HS-5 (cell line): ENCODE measurements at places on chromosomes 11 and 22.

GRCh38 chr11:128372977-128373376, 214.4 kb downstream of the ETS1 start:
- DNase-seq, result no peak

DNA sequence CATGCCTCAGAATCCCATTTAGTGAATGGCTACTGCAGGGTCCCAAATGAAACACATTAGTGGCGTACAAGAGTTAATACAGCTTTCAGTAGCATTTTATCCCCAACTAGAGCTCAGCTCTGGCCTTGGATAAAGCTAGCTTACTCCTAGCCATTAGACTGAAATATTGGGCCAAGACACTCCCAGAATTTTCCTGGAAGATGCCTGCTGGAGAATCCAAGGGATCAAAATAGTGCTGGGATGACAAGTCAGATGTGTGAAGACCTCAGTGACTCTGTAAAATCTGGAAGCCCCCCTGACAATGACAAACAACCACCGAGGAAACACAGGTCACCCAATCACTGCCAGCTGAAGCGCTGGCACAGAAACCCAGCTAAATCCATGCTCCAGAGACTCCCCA, 303.1 kb upstream of the SORL1-AS1 start:
- DNase-seq, result no peak

DNA sequence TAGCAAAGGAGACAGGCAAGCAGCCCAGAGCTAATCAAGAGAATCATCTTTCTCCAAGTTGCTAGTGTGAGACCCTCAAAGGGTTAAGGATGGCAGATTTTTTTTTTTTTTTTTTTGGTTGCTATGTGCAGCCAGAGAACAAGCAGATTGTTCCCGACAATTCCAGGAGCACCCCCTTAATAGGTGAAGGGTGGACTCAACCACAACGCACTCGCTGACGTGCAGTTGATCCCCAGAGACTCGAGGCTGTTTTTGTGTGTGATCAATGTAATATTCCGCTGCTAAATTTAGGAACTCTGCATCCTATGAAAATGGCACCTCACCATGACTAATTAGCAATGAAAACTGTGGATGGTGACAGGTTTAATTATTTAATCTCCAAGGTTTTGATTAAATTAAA, 789.0 kb downstream of the KCNA4 start:
- no peak for DNase-seq

- no peak for DNase-seq
Observed at GRCh38 chr11:72478669-72479068, 44.3 kb upstream of the CLPB start.

GRCh38 chr11:78420796-78421209, 3.2 kb upstream of the GAB2 start:
- DNase-seq, result no peak

GRCh38 chr11:109795234-109795633, 298.0 kb upstream of the ZC3H12C start:
- DNase-seq, result no peak

GRCh38 chr22:21943571-21944448, 8.8 kb downstream of the PPM1F start:
- DNase-seq, result no peak

GRCh38 chr11:83004746-83005556, 66.7 kb downstream of the RAB30 start:
- DNase-seq, result no peak

GRCh38 chr11:131354251-131354701, 16.1 kb upstream of the NTM start:
- no peak for DNase-seq

DNA sequence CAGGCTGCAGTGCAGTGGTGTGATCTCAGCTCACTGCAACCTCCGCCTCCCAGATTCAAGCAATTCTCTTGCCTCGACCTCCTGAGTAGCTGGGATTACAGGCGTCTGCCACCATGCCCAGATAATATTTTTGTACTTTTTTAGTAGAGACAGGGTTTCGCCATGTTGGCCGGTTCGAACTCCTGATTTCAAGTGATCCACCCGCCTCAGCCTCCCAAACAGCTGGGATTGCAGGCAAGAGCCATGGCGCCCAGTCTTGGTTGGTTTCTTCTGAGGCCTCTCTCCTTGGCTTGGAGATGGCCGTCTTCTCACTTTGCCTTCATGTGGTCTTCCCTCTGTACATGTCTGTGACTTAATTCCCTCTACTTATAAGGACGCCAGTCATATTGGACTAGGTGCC, 254.6 kb downstream of the BUD13 start:
- no peak for DNase-seq

GRCh38 chr11:71200761-71201160, 51.6 kb downstream of the SHANK2 start:
- DNase-seq, result no peak

DNA sequence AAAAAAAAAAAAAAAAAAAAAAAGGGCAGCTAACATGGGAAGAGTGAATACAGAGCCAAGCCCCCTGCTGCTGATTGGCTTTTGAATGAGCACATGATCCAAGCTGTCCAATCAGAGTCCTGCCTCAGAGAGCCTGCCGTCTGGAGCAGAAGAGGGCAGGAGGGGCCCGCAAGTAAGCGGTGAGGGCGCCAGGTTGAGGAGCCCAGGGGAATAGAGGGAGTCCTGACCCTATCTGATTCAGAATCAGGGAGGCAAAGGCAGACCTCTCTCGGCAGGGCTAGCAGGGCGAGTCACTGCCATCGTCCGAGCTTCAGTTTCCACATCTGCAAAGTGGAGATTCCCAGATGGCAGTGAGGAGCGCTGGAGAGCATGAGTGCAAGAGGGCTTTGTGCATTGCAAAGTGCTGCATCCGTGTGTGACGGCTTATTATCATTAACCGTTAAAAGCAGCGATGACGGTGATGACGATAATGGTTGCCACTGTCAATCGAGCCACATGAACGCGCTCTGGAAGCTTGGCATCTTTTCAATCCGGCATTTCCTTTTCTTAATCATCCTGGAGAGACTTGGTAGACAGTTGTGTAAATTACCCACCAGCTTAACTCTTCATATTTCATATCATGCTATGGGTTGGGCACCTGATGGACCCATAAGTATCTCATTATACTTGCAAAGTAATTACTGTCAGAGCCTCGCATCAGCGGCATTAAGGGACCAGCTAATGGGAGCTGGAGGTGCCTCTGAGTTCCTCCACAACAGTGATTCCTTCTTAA, 68.6 kb upstream of the ATXN10 start:
- DNase-seq, result no peak

DNA sequence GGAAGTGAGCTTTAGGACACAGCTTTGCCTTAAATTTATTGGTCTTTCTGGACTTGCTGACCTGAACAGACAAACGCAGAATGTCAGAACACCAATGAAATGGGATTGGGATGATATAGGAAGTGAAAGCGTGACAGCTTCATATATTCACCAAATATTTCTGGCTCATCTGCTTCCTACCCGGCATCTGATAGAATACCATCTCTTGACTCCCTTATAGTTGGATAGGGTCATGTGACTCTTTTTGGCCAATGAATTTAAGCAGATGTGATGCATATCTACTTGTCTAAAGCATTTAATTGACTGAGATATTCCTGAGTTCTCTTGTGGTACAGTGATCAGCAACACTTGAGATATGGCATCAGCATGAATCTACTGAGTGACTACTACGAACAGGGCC, 2.5 kb upstream of the CAPRIN1 start:
- DNase-seq, result no peak

- DNase-seq, result no peak
Observed at GRCh38 chr11:31725176-31725575, 85.9 kb downstream of the PAX6 start.

DNA sequence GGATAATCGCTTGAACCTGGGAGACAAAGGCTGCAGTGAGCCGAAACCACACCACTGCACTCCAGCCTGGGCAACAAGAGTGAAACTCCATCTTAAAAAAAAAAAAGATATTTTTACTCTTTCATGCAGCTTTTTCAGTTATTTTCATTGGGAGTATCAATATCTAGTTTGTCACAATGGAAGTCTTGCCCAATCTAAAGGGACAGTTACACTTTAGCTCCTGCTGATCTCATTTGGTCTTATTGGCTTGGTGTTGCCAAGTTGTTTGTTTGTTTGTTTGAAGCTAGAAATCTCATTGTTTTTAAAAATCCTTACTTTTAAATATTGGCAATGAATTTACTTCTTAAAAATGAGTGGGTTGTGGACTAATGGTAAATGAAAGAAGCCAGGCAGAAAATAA, 24.7 kb downstream of the CEP295 start:
- DNase-seq, result no peak

DNA sequence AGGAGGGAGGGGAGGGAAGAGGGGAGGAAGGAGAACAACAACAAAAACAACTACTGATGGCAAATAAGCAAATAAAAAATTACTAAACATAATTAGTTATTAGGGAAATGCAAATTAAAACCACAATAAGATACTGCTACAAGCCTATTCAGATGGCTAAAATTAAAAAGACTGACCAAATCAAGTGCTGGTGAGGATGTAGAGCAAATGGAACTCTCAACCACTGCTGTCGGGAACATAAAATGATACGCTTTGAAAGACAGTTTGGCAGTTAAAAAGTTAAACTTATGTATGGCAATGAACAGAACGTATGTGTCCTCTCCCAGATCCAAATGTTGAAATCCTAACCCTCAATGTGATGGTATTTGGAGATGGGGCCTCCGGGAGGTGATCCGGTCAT, 85.7 kb downstream of the PHF21B start:
- DNase-seq, result no peak

- DNase-seq, result peak; percentile 78
Observed at GRCh38 chr22:24580276-24580675, 12.6 kb downstream of the LRRC75B start.

DNA sequence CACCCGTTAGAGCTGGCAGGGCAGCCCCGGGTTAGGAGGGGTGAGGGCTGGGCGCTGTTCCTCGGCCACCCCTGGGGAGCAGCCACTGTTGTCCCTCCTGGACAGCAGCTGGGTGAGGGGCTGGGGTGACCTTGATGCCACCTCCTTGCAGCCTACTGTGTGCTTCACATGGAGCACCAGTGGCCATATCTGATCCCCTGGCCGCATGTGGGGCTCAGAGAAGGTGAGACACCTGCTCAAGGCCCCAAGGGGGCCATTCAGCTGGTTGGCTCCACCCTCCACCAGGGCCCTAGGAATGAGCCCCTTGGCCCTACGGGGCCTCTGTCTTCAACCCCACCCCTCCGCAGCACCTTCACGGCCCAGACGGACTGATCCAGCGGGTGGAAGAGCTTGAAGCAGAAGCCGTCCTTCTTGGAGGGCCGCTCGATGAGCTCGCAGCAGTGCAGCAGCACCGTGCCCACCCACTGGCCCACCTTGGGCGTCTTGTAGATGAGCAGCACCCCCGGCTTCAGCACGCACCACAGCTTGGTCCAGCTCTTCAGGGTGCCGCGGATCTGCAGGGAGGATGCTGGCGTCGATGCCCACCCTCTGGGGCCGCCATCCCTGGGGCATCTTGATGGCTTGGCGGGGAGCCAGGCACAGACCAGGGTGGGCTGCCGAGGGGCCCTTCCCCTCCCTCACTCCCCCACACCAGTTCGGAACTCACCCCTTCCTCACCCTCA, 44.9 kb downstream of the OSBPL5 start:
- no peak for DNase-seq

- DNase-seq, result no peak
Observed at GRCh38 chr11:123137431-123138224, 57.4 kb downstream of the CLMP start.

DNA sequence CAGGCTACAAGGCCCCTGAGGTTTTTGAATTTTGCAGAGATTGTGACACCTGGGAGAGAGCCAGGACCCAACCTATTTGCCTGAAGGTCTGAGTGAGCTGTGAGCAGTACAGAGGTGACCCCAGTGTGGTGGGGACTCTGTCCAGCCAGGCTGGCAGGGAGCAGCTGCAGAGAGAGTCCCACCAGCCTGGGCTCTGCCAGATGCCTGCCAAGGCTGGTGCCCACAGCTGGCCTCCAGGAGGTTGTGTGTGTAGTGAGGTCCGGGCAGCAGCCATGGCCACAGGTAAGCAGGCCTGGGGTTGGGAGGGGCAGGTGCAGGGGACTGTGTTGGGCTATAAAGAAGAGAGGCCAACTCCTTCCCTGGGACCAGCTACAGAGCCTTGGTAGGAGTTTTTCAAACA, 144.8 kb downstream of the CRYBB2 start:
- DNase-seq, result no peak

DNA sequence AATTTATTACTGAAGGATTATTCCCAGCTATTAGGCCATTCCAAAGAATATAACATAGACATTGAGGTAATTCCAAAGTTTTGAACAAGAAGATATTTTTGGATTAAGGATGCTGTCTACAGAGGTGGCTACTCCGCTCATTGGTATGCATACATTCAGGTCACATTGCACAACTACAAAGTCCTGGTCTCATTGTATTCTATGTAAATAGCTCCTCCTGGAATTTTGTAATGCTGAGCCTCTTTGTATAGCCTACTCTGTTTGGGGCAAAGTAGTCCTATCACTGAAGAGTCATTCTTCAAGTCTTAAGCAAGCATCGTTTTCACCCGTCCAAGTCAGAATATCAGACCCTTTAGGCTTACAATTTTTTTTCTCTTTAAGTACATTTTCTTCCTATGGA, 142.4 kb downstream of the KIF18A start:
- no peak for DNase-seq

- DNase-seq, result no peak
Observed at GRCh38 chr11:34264303-34265110, 93.3 kb downstream of the ABTB2 start.

- DNase-seq, result no peak
Observed at GRCh38 chr11:64206457-64207255, at the start of gene FERMT3. TSS of gene FERMT3 (plus strand) at chr11:64206721. CDS start at chr11:64207365, 644 bp downstream.

GRCh38 chr22:41038732-41039131, 53.7 kb upstream of the EP300 start:
- DNase-seq, result no peak

GRCh38 chr11:10067629-10068300, 226.3 kb downstream of the SBF2 start:
- no peak for DNase-seq

DNA sequence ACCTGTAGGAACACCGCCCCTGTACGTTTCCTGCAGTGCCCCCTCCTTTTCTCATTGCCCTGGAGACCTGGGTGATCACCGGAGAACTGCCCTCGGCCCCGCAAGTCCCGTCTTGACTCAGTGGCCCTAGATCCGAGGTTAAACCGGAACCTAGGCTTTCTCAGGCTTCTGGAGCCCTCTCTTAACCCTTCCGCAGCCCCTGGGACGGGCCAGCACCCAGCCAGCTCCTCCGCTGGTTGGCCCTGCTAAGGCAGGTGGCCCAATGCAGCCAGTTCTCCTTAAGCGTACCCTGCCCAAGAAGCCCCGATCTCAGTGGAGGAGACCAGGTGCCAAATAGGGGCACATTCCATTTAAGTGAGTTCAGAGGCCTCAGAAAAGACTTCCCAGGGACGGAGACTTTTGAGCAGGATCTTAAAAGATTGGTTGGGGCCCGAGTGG, 776 bp downstream of the NLRX1 start:
- no peak for DNase-seq

GRCh38 chr11:35605706-35606105, 12.6 kb upstream of the FJX1 start:
- DNase-seq, result no peak

GRCh38 chr22:24414984-24415945, 12.1 kb upstream of the ADORA2A start:
- no peak for DNase-seq
